COR-L47 (cell line): ENCODE measurements at places on chromosomes 12 and 14.

DNA sequence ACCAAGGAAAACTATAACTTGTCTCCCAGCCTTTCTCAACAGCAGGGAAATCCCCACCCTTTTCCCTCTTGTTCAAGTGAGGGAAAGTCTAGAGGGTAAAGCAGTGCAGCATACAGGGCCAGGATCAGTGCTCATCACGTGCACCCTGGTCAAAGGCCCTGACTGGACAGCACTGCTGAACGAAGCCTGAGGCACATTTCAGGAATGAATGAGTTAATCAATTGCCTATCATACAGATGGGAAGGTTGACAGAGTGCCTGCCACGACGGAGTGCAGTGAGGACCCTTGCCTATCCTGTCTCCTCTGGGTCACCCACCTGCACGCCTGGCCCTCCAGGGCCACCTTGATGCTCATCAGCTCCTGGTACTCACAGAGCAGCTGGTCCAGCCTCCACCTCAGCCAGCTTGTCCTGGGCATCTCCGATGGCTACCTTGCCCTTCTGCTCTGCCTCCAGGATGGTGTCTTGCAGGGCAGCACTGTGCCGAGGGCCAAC is 11.7 kb upstream of the KRT73 start:
- no peak for DNase-seq

DNA sequence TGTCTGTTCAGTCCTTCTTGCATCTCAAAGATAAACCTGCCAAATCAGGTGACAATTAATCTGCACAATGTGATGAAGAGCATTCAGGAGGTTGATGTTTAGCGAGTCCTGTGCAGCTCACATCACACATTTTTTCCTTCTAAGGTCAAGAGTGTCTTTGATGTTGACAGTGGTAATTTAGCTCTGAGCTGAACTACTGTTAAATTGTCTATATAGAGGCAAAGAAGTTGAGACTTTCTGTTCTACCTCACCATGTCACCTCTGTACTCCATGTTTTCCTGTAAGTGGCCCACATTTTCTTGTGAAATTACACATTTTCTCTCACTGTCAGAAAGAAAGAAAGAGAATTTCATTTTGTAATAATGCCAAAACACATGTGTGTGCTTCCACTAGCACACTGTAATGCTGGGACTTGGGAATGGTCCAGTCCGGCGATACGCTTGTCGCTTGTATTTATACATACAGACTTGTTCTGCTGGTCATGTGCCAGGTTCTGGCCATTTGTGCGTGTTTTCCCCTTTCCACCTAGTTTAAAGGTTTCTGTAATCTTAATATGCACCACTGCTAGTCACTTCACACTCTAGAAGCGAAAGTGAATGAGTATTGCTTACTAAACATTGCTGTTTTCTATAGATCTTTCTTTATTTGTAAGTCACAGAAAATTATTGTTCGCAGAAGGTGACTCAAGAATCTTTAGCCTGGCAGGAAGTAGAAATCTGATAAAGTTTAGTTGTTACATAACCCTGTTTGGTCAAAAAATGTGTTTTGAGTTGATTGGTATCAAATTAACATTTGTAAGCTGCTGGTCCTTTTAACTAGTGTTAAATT is 328.9 kb downstream of the TMTC2 start:
- no peak for DNase-seq

DNA sequence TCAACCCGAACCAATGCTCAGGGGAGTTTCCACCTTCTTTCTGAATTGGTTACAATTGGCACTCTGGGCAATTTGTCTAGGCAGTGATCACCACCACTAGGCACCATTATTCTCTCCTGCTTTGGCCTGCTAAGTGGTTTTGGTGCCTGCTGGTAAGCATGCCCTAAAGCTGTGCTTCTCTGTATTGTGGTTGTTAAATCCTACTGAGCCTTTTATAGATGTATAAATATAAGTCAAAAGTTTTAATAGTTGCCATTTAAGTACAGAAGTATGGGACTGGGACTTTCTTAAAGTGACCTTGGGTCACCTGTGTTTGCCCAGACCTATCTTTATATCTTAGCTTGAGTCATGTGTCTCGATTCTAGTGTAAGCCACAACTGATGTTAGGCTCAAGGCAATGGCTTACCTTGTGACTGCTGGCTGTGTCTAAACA is 475.9 kb downstream of the SLC16A7 start:
- DNase-seq = no peak

- DNase-seq = no peak
Observed at GRCh38 chr12:99004799-99005466, 359.8 kb downstream of the APAF1 start.

GRCh38 chr14:21702316-21702715 is 28.7 kb upstream of the OR4E1 start:
- no peak for DNase-seq

GRCh38 chr14:26444822-26445221 is 153.0 kb downstream of the NOVA1 start:
- no peak for DNase-seq

DNA sequence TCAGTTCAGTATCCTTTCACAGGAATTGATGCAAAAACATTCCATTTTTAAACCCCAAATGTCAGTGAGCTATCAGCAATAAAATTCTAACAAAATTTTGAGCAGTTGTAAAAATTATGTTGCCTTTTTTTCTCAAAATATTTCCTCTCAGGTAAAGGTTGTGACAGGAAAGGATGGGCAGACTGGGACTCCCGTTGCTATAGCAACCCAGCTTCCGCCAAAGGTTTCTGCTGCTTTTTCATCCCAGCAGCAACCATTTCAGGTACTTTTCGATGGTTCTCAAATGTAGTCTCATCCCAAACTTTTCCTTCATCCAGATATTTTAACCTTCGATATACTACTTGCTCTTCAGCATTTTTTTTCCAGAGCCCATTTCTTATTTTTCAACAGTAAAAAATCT is 13.6 kb downstream of the EP400 start:
- DNase-seq = no peak

GRCh38 chr14:71103662-71104484 is 196.6 kb downstream of the PCNX1 start:
- DNase-seq = peak; percentile 47

GRCh38 chr12:82645414-82645813 is 41.3 kb upstream of the TMTC2 start:
- DNase-seq = no peak

DNA sequence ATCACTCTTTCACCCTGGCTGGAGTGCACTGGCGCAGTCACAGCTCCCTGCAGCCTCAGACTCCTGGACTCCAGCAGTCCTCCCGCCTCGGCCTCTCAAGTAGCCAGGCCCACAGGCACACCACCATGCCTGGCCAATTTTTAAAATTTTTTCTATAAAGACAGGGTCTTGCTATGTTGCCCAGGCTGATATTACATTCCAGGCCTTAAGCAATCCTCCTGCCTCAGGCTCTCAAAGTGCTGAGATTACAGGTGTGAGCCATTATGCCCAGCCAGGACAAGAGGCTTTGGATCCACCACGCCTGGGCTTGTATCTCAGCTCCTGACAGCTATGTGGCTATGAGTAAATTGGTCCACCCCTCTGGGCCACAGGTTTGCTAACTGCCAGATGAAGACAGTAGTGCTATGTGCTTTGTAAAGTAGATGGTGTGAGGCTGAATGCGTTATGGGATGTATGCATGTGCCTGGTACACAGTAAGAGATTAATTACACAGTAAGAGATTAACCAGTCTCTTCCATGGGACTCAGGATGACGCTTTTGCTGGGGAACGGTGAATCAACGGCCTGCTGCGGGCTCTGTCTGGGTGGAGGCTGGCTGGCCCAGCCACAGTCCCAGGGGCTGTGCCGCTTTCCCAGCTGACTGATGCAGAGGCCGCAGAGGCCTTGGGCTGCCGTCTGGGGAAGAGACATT is 53.3 kb upstream of the NCOR2 start:
- no peak for DNase-seq

DNA sequence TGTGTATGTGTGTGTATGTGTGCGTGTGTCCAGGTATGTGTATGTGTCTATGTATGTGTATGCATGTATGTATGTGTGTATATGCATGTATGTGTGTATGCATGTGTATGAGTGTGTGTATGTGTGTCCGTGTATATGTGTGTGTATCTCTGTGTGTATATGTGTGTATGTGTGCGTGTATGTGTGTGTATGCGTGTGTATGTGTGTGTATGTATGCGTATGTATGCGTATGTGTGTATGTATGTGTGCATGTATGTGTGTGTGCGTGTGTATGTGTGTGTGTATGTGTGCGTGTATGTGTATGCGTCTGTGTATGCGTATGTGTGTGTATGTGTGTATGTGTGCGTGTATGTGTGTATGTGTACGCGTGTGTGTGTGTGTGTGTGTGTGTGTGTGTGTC is 31.6 kb downstream of the CHST11 start:
- no peak for DNase-seq

GRCh38 chr14:105206873-105207272 is 25.8 kb upstream of the NUDT14 start:
- no peak for DNase-seq

GRCh38 chr12:113889891-113890581 is 76.1 kb downstream of the RBM19 start:
- DNase-seq = no peak
